H4 (cell line): ENCODE measurements at places on chromosomes 1 and 21. TPM values are rescaled to one million over a fixed set of nuclear protein-coding genes. Genes with fewer than 3 reads are reported as not detected.

The PSMB2 gene
- total RNA-seq = 30.2 and 39.5 TPM in 2 replicates

The GNG4 gene
- 6.0 and 9.0 TPM in 2 replicates for total RNA-seq

The TAS1R1 gene
- not detected in 2 replicates for total RNA-seq

The ARMH1 gene
- total RNA-seq = not detected in 2 replicates

The CTH gene
- total RNA-seq = 21.9 and 26.3 TPM in 2 replicates

The CATSPERE gene
- total RNA-seq = not detected in 2 replicates

The C1QTNF12 gene
- total RNA-seq = 0.21 TPM in 1 of 2 replicates, not detected in the other

The UBE2U gene
- 0.17 TPM in 1 of 2 replicates, not detected in the other for total RNA-seq

The WNT9A gene
- 0.37 and 0.47 TPM in 2 replicates for total RNA-seq

The TUFT1 gene
- total RNA-seq = 4.1 and 4.5 TPM in 2 replicates

The TMEM222 gene
- 30.7 and 33.4 TPM in 2 replicates for total RNA-seq

The TMEM82 gene
- total RNA-seq = not detected in 2 replicates

The OR2T35 gene
- not detected in 2 replicates for total RNA-seq

The GPR3 gene
- total RNA-seq = 0.23 and 1.1 TPM in 2 replicates

The PRRX1 gene
- total RNA-seq = 0.10 TPM in 1 of 2 replicates, not detected in the other

The TTC34 gene
- total RNA-seq = 0.10 and 0.12 TPM in 2 replicates

The SNRNP40 gene
- 134 and 141 TPM in 2 replicates for total RNA-seq

The AVPR1B gene
- not detected in 2 replicates for total RNA-seq

The DCDC2B gene
- not detected in 2 replicates for total RNA-seq

The EDARADD gene
- total RNA-seq = 1.1 and 3.7 TPM in 2 replicates

The KRTAP21-2 gene
- not detected in 2 replicates for total RNA-seq

The GADD45A gene
- total RNA-seq = 31.6 and 44.6 TPM in 2 replicates

The H6PD gene
- total RNA-seq = 10.0 and 10.3 TPM in 2 replicates

The BEST4 gene
- total RNA-seq = not detected in 2 replicates

The HSPA6 gene
- total RNA-seq = 0.15 and 0.16 TPM in 2 replicates

The F11R gene
- 5.2 and 6.4 TPM in 2 replicates for total RNA-seq
